M059J (cell line): ENCODE measurements at places on chromosomes 3 and 15.

- DNase-seq, result peak; percentile 1
Observed at GRCh38 chr15:25136119-25136518, 181.3 kb downstream of the SNRPN start.

DNA sequence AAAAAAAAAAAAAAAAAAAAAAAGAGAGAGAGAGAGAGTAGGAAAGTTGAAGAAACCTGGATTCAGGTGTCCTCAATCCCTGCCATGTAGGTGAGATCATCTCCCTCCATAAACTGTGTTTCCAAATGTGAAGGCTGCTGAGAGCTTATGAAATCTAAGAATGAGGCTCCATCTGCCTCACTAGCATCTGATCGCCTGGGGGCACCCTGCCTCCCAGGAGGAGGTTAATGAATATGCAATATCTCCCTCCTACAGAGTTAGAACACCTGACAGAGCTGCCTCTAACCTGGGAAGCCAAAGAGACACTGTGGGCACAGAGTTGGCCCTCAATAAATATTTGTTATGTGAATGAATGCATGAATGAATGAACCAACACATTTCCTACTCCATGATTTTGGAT, 23.8 kb upstream of the ZNF148 start:
- DNase-seq, result peak; percentile 43

- no peak for DNase-seq
Observed at GRCh38 chr3:193314161-193314560, 64.4 kb downstream of the ATP13A5 start.

DNA sequence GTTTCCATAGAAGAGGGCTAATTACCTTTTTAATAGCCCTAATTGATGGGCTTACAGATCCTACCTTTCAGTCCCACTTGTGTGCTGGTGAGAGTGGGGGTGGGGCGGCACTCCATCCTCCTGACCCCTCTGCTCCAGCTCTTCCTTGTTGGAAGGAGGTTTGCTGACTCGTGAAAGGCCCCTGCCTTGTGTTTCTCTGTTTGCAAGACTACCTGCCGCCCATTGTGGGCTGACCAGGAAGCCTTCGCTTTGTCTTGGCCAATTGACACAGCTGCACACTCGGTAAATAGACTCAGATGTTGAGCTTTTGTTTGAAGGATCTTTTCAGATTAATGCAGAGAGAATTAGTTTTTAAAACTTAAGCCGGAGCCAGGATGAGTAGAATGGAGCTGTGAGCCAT, 197.3 kb upstream of the HES1 start:
- DNase-seq, result no peak

DNA sequence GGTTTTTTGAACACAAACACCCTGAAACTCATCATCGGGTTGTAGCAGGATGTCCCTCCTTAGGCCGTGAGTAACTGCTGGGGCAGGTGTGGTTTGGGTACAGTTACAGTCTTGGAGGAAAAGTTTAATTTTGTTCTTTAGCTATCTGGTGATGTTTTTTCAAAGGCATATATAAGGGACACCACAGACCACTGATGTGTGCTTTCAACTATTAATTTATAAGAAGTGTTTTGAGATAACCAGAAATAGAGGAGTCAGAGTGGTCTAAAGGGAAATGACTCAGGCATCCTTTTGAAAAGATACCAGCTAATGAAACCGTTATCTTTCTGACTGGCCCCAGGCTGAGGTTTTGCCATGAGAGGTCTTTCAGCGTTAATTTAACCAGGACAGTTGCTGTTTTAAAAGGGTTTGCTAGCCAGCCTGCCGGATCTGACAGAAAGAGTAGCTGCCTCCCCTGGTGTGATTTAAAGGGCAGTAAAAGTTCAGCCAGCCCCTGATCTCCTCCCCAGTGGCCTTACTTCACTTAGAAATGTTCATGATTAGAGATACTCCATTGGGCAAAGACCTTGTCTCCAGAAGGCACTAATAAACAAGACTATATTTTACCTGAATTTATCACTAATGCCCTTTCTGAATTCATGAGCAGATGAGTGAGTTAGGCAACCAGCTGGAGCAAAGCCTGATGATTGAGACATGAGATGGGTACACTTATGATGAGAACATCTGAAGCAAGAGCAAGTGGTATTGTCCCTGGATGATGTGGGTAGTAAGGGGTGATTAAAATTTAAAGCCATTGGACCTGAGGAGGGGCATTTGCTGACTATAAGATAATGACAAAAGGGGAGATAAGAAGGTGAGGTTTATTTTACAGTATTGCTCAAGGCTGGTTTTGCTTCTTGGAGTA, 482.5 kb upstream of the TBL1XR1 start:
- DNase-seq, result peak; percentile 96

DNA sequence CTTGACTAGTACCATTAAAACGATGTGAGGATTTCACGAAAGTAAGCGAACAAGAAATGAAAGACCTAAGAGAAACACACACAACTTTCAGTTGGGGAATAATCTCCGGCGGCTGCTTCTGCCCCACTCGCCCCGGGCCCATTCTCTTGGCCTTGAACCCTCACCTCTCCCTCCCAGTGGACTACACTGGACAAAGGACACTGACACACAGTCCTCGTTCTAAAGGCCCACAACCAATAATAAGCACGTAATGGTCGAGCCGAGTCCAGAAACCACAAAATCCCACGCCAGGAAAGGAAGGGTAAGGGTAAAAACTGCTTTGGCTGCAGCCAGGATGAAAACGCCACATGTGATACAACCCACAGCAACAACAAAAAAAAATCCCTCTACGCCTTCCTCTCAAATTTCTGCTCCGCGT, 469 bp downstream of the ZNF770 start:
- DNase-seq, result no peak

DNA sequence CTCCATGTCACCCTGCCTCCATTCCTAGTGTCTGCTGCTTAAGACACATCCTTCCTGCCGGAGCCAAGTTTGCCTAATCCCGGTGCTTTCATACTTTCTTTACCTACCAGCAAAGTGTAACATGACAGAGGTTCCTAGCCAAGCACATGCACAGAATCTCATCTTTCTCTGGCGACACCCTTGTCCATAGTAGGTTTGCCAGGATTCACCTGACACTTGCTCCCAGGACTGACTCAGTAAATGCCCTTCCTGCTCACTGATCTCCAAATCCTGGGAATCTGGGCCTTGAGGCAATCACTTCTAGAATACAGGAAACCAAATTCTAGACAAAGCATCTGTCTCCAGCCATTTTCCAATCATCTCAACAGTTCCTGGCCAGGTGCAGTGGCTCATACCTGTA, 10.2 kb upstream of the NR2E3 start:
- peak; percentile 64 for DNase-seq

DNA sequence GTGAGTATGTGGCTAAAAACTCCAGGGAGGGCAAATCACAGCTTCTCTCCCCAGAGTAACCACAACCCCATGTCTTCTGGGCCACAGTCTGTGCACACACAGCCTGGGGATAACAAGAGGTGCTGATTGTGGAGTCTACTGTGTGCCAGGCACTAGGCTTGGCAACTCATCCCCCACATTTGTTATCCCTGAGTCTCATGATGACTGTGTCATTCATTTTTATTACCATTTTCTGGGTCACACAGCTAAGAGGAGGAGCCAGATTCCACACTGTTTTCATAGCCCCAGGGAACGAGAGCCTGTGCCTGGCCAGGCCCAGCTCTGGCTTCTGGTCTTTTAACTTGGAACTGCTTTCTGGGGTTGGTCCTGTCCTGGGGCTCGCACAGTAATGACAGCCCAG, 34.5 kb downstream of the ESYT3 start:
- peak; percentile 94 for DNase-seq

DNA sequence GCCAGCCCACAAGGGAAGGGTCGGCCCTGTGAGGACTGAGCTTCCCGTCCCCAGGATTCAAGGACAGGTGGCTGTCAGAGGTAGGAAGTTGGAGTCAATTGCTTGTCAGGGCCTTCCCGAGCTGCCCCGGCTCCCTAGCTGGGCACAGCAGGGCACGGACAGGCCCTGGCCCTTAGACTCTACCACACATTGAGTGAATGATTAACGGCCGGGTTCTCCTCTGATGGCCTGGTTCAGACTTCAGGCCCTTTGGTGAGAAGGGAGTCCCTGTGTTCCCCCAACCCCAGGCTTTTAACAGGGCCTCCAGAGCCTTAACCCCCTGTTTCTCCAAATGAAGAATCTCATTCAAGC, 16.4 kb upstream of the FGD5 start:
- no peak for DNase-seq

DNA sequence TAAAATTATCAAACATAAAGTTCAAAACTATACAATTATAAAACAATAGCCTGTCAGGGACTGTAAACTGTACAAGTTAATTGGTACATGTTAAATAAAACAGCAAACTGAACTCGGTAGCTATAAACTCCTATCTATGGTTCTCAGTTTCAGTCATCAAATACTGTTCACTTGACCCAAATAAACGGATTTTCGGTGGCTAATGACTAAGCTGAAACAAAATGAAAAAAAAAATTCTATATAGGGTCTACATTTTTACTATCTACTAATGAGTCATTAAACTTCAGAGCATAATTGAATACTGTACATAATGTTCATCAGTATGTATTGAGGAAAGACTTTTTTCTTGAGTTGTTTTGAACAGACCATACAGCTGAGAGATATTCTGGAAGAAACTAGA, 6.6 kb downstream of the PROK2 start:
- no peak for DNase-seq

DNA sequence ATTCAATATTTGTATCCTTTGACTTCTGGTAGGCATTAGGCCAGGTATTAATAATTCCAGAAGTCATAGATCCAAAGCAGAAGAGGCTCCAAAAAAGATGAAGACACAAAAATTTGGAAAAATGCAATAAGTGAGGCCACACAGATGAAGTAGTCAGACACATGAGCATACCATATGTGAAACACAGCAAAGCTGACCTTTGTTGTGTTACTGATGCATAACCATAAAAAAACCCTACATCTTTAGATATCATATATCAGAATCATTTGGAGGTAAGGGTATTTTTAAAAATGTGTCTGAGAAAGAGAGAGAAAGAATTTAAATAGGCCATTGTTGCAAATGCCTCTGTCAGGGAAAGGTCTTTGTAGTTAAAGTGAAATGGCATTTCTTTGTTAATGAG, 314.9 kb downstream of the SLC9A9 start:
- no peak for DNase-seq

DNA sequence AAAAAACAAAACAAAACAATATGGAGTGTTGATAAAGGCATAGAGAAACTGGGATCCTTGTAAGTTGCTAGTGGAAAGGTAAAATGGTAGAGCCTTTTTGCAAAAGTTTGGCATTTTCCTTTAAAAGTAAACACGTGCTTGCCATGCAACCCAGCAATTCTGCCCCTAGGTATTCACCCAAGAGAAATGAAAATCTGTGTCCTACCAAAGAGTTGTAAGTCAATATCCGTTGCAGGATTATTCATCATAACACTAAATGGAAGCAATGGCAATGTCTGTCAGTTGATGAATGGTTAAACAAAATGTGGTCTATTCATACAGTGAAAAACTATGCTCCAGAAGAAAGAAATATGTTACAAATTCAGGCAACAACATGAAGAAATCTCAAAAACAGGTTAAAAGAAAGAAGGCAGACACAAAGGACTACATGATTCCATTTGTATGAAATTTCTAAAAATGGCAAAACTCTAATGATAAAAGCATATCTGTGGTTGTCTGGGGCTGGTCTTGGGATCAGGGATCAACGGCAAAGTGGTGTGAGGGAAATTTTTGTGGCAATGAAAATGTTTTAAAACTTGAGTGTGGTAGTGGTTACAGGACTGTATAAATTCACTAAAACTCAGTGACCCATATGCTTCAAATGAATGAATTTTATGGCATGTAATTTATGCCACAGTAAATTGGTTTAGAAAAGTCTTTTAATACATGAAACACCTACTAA, 229.6 kb downstream of the OPA1 start:
- DNase-seq, result peak; percentile 81

DNA sequence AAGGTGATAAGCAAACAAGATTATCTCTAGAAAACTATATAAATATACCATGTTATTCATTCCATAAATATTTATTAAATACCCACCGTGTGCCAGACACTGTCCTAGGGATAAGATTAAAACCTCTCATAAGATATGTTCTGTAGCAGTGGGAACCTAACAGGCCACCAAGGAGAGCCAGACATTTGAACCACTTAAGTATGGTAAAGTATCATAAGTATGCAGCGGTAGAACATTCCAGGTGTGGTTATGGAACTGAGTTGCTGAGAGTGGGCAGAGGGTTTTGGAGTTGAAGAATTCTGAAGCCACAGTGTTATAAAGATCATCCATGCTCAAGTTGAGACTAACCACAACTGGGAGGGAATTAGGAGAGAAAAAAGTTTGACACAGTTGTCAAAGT, 14.7 kb downstream of the FILIP1L start:
- DNase-seq, result peak; percentile 70

GRCh38 chr15:40253167-40253790, 14.4 kb downstream of the PAK6 start:
- no peak for DNase-seq

DNA sequence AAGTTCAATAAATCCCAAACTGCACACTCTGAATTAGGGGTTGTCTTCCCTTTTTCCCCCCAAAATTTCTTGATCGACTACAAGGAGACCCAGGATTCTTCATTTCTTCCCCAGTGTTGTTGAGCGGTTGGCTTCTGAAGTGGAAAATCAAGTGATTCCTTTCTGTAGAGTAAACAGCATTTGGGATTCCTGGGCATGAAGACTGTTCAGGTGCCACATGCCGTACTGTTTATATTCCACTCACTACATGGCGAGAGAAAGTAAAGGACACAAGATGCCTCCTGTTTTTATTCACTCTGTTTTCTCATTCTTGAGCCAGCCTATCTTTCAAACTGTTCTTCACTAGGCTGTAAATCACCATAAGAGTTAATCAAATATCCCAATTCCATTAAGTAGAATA, 12.6 kb downstream of the FSTL1 start:
- no peak for DNase-seq

GRCh38 chr15:79769069-79769481, 127.7 kb downstream of the MTHFS start:
- peak; percentile 36 for DNase-seq

- no peak for DNase-seq
Observed at GRCh38 chr3:86104154-86104553, 886.8 kb downstream of the VGLL3 start.

GRCh38 chr15:32946210-32946609, 228.4 kb downstream of the GREM1 start:
- DNase-seq, result no peak

GRCh38 chr15:57310876-57311275, 65.4 kb upstream of the CGNL1 start:
- no peak for DNase-seq

- DNase-seq, result no peak
Observed at GRCh38 chr3:65026151-65026550, 338.4 kb upstream of the ADAMTS9 start.

- DNase-seq, result no peak
Observed at GRCh38 chr3:674116-674515, 418.7 kb upstream of the CNTN6 start.

GRCh38 chr3:128317101-128317697, 149.5 kb downstream of the DNAJB8 start:
- DNase-seq, result no peak
